MCF 10A (cell line): ENCODE measurements at places on chromosomes 12 and 14. TPM values are rescaled to one million over a fixed set of nuclear protein-coding genes. Genes with fewer than 3 reads are reported as not detected.

DNA sequence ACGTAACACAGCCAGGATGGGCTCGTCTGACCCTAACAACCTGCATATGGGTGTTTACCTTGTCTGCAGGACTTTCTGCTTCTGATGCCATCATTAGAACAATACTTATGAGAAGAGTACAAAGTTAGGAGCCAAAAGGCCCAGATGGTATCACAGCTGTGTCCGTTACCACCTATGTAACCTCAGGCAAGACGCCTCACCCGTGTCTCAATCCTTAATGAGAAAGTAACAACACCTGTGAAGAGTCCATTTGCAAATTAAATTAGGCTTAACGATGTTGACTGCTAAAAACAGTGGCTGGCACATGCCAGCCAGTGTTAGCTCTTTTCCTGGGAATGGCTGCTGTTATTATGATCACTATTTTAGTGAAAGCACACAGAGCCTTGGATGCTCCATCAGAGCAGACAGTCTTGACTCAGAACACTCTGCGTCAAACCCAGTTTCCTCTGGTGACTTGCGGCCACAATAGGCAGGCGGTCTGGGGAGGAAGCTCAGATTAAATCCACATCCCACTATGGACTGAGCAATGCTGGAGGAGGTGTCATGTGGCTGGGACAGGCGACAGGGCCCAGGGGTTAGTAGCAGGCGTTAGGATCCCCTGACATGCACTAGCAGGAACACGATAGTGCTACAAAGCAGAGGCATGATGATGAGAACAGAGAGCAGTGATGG lies 125.3 kb downstream of the SLC15A4 start:
- no peak for DNase-seq

GRCh38 chr12:58225203-58225877 lies 284.0 kb downstream of the ATP23 start:
- DNase-seq = no peak

DNA sequence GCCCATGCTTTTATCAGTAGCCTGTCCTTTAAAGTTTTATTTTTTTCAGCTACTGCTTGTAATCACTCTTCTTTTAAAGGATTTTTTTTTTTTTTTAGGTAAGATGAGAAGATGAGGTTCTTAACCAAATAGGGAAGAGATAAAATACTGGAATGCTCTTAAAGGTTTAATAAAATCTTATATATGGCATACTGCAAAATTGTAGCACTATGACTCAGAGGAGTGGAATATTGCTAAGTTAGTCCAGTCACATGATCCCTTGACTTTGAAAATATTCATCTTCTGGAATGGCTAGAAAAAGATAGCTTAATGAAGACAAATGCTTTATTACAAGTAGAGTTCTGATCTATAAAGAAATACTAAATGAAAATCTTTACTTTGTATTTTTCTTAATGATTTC lies 116.6 kb downstream of the NAV3 start:
- DNase-seq = no peak

GRCh38 chr14:72603639-72604038 lies 290.3 kb downstream of the DPF3 start:
- no peak for DNase-seq

- DNase-seq = no peak
Measured at GRCh38 chr12:57049119-57049446, 846 bp downstream of the MYO1A start.

DNA sequence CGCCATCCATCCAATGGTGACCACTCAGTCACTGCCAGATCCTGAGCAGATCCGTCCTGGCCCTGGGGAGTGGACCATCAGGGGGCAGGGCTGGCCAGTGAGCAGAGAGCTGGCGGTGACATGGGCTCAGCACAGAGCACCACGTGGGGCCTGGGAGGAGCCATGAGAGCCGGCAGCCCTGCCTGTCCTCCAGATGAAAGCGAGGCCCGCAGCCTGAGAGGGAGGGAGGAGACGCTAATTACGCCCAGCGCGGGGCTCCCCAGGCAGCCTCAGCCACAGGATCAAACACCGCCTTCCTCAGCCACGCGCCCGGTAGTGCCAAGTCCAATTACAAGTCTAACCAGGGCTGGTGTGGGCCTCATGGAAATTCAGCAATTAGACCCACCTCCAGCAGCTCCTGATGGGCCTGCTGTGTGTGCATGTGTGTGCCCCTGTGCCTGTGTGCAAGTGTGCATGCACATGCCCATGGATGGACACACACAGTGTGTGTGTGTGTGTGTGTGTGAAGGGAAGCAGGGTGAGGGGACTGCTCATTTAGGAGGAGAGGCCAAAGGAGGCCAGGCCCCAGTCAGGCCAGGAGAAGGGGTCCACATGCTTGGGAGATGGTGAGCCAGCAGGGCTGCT lies 68.0 kb downstream of the KIF26A start:
- no peak for DNase-seq

DNA sequence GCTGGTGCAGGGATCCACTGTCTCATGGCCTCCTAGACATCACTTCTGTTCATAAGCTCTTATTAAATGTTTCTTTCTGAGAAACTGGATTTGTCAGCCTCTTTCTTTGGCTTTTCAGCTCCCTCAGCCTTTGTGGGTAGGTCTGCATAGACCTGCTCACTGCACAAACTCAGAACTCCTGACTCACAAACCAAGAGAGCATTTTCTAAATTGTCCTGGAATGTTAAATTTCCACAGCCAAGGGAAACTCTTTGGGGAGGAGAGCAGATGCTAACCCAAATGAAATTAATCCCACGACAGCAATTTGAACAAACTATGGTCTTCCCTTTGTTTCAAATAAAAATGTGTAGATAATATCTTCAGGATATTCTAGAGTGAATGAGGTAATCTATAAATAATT lies 19.5 kb upstream of the CERS5 start:
- no peak for DNase-seq

GRCh38 chr12:19739195-19739776 lies 300.0 kb downstream of the AEBP2 start:
- DNase-seq = peak; percentile 75

GRCh38 chr14:55373784-55374705 lies 37.6 kb downstream of the ATG14 start:
- peak; percentile 38 for DNase-seq

- DNase-seq = no peak
Measured at GRCh38 chr12:93699271-93700145, 22.3 kb downstream of the CRADD start.

DNA sequence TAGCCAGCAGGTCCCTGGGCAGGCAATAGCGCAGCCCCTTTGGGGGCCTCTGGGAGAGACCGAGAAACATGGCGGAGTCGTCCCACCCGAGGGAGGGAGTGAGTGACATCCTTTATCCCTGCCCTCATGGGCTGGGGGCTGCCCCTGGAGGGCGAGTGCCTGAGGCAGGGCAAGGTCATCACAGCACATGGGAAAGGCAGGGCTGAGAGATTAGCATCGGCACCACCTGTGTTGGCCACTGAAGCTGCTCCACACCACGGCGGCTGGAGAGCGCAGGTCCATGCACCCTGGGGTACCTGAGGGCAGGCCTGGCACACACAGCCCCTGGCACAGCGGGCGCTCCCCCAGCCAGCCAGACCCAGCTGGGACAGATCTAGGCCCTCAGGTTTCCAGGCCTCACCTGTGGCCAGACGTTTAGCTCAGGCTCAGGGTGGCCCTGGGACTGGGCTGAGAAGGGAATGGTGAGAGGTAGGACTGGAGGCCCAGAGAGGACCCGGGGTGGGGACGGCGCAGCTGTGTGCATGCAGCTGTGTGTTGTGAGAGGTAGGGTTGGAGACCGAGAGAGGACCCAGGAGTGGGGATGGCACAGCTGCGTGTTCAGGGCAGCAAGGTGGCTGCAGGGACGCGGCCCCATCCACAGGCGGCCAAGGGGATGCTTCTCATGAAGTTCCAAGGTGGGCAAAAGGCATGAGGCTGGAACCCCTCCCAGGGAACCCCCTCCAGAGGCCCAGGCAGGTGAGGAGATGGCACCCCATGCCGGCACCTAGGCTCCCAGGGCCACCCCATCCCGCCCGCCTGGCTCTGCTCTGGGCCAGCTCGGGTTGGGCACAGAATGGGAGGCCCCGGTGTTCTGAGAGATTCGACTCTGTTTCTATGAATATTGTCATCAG lies 74.1 kb downstream of the KIF26A start:
- DNase-seq = no peak

DNA sequence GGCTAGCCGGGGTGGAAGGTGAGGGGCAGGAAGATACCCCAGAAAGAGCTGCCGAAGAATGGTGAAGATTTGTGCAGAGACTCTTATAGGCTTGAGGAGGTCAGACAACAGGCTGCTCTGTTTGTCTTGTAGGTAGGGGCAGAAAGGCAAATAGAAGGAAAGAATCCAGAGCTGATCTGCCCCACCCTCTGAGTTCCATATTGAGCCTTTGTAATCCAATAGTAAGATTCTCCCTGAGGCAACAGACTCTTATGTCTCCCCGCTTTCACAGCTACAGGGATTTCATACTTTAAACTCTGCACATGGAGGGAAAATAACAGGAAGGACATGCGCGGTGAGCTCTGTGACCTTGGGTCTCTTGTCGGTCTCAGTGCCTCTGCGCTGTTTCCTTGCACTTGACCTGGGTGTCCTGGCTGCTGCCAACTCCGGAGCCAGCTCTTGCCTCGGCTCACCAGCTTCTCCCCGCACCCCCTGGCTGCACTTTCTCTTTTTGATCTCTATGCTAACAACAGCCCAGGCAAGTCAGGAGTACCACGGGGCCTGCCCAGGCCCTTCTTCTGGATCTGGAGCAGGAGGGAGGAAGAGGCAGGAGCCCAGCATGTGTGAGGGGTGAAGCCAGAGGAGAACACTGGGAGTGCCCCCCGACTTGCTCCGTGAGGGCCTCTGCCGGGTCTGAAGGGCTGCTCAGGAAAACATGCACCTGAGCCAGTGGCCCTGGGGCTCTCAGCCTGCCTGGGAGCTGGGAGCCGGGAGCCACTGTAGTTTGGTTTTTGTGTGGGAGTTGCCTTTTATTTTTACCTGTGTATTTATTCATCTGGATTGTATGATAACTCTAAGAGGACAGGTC lies 75.8 kb downstream of the PPP1R36 start:
- DNase-seq = no peak

DNA sequence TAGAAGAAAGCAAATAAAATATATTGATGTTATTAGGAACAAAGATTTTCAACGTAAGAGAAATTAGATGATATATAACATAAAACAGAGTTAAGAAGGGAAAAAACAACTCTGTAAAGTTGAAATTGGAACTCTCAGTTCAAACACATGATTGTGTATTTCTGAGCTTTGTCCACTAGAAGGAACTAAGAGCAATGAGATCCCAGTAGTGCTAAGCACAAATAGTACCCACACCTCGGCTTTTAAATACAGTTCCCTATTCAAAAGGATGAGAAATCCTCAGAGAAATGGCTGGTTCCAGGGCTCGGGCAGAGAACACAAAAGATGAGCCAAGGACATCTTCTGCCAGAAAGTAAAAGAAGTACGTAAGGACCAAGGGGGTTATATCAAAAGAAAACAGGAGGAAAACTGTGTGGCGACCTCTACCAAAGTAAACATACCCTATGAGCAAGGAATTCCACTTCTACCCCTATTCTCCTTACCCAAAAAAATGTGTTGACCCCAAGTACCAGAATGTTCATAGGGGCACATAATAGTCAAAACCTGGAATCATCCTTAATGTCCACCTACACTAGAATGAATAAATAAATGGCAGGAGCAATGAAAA lies 96.6 kb downstream of the SPTSSA start:
- no peak for DNase-seq

DNA sequence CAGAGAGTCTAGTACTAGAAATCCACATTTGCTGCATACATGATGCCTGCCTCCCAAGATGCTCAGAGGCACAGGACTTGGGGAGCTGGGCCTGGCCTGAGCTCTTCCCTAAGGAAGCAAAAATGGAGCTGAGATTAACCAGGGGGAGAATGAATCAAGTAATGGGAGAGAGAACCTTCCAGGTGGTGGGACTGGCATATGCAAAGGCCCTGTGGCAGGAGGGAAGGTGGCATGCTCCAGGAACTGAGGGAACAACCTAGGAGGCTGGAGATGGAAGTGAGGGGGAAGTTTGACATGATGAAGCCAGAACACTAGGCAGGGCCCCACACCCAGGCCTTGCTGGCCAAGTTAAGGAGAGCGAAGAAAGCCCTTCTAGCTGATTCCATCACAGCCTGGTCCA lies 23.3 kb downstream of the TMEM63C start:
- no peak for DNase-seq

DNA sequence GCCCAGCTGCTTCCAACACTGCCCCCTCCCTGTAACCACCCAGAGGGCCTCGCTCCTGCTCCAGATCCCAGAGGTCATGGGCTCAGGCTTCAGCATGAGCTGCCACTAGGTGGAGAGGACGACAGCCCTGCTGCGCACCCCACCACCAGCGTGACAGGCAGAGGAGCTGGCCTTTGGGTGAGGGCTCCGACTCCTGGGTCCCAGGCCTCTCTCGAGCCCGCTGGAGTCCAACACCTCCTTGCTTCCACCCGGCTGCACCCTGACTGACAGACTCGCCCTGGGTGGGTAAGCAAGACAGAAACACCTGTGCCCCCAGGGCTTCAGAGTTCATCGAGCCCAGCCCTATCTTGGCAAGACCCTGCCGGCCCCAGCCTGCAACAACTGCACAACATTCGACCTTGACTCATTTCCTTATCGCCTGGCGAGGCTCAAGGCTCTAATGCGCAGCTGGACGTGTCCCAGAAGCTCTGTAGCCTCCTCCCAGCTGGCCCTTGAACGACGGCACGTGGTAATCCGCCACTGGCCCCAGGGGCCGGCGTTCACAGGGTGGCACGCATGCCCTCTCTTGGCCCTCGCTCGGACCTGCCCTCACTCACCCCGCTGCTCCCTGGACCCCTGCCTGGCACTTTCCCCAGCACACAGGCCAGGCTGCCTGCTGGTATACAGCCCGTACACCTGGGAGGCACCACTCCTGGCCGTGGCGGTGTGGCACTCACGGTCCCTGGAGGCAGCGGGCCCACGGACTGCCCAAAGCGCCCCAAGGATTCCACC lies 28.0 kb downstream of the VPS37B start:
- DNase-seq = peak; percentile 77

GRCh38 chr12:90888316-90888715 lies 66.7 kb downstream of the CCER1 start:
- no peak for DNase-seq

GRCh38 chr14:103140316-103141109 lies 17.3 kb downstream of the TNFAIP2 start:
- DNase-seq = peak; percentile 29

The PLD4 gene
- total RNA-seq = not detected in 2 replicates

The AJUBA gene
- 82.1 and 138 TPM in 2 replicates for total RNA-seq

The PLEKHD1 gene
- 0.05 TPM in 1 of 2 replicates, not detected in the other for total RNA-seq

The CELA1 gene
- not detected in 2 replicates for total RNA-seq

The TXNDC16 gene
- total RNA-seq = 2.2 and 3.8 TPM in 2 replicates

The VWF gene
- not detected in 2 replicates for total RNA-seq

The AVPR1A gene
- not detected in 2 replicates for total RNA-seq

The CLBA1 gene
- total RNA-seq = 20.3 and 24.3 TPM in 2 replicates

The GPR68 gene
- 0.10 and 0.14 TPM in 2 replicates for total RNA-seq

The SAMD15 gene
- 0.81 and 0.86 TPM in 2 replicates for total RNA-seq

The SLC38A4 gene
- 0.12 TPM in 1 of 2 replicates, not detected in the other for total RNA-seq

The KIF5A gene
- total RNA-seq = 0.56 TPM in 2 replicates

The STON2 gene
- total RNA-seq = 20.9 and 23.5 TPM in 2 replicates

The APOF gene
- total RNA-seq = not detected in 2 replicates

The SYCP3 gene
- total RNA-seq = not detected in 2 replicates

The SDR9C7 gene
- total RNA-seq = not detected in 2 replicates
